Neural crest cell (in vitro differentiated cells): ENCODE measurements at places on chromosomes 16 and 17.

GRCh38 chr17:50482516-50482915 is 3.9 kb downstream of the RSAD1 start:
- DNase-seq, result peak; percentile 81

DNA sequence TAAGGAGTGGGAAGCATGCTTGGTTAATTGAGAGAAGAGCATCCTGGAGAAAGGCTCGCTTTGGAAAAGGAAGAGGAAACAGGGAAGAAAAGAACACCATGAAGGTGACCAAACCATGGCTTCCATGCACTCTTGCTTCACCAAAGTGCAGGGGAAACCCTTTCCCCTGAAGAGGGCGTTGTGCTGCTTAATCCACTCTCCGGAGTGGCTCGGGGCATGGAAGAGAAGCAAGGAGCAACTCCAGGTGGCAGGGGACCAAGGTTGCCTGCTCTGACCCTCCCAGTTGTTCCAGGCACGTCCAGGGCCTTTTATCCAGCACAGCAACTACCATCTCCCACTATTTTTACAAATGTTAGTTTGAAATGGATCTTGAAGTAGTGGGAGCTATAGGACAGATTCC is 108.1 kb downstream of the STX8 start:
- no peak for DNase-seq

GRCh38 chr16:31508706-31509195 is 560 bp upstream of the RUSF1 start:
- no peak for DNase-seq

DNA sequence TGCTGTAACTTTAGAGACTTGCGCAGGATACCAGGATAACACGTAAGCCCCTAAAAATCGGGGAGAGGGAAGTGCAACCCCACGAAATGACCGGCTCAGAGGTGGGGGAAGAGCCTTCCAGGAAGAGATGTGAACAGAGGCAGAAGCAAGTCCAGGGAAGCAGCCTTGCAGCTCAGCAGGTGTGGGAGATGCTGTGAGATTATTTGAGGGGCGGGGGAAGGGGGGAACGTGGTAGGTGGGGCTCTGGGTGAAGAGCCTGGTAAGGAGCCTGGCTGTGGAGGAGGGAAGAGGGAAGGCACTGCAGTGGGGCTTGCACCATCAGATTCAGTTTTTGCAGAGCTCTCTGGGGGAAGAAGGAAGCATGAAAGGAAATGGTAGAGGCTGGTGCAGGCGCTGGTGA is 95.4 kb upstream of the CACNG5 start:
- DNase-seq, result no peak

GRCh38 chr17:50582741-50583140 is 22.2 kb downstream of the CACNA1G start:
- no peak for DNase-seq

DNA sequence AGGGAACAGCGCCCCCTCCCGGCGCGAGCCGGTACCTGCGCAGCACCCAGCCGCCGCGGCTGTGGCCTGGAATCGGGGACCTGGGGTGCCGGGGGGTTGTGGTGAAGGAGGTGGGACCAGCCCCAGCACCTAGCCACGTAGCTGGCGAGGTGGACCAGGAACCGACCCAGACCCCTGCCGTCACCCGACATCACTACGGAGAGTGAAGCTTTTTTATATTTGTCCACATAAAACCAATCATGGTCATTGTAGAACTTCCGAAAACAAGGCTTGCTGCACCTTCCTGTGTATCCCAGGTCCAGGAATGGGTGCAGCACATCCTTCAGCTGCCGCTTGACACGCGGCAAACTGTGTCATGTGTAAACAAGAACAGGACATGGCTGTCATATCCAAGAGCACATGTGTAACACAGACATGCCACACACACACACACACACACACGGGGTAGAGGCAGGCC is 1.3 kb downstream of the HBQ1 start:
- DNase-seq, result no peak

GRCh38 chr16:15829460-15829859 is 27.4 kb downstream of the MYH11 start:
- no peak for DNase-seq

GRCh38 chr16:84553873-84554399 is 49.5 kb upstream of the MEAK7 start:
- no peak for DNase-seq

DNA sequence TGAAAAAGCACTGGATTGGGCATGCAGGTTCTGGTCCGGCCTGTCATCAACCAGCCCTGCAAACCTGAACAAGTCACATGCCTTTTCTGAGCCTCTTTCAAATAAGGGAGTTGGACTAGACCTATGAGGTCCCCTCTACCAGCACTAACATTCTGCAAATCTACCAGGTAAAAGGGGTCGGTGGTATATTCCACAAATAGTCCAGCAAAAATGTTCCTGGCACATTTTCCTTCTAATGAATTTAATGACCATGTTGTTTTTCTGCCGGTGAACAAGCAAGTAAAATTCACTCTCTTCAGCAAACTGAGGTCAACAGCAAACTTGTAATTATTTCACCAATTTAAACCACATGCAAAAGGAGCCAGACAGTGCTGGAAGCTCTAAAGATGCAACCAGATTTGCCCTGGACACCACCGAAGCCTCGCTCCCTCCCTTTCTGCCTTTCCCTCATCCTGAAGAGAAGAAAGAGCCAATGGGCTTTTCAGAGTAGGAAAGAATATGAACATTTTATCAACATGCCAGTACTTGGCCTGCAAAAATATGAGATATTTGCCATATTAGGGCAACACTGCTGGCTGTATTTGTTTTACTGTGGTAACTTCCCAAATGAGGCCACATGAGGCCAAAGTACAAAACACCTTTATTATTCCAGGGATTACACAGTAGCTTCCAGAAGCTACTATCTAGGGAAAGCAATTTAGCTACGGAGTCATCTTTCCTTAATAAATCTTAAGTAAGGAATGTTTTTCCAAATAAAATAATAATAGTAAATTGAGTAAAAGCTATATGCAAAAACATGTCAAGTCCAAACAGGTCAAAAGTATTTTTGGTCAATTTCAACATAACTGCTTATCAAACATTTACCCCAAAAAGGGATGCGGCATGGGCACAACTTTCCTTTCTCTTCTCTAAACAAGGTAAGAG is 45.0 kb downstream of the USP31 start:
- no peak for DNase-seq

DNA sequence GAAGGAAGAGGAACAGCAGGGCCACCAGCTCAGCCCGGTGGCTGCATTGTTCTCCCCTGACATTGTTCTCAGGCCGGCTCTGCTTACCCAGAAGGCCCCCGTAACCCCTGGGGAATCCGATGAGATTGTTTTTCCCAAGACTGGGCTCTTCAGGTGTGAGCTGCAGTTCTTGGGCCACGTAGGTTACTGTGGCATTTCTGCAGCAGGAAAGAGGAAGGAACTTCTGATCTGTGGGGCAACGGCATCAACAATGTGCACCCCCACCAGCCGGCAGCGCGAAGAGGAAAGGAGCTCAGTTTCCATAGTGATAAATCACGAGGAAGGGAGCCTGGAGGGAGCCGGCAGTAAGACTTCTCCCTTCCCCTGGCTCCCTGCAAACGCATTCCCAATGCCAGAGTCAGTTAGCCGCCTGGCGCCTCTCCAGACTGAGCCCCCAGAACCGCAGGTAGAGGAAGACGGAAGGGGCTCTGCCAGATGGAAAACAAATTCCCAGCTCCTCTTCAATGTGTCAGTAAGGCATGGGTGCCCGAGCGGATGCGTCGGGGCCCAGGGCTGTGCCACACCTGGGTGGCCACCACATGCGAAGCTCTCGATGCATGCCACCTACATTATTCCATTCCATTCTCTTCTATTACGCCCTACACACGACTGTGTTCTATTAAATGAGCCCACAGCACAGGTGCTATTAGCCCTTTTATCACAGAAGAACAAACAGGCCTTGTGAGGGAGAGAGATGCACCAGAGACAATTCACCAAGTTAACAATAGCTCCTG is 21.5 kb upstream of the PECAM1 start:
- DNase-seq, result peak; percentile 19

GRCh38 chr17:41901646-41902045 is 17.1 kb downstream of the ACLY start:
- DNase-seq, result no peak

DNA sequence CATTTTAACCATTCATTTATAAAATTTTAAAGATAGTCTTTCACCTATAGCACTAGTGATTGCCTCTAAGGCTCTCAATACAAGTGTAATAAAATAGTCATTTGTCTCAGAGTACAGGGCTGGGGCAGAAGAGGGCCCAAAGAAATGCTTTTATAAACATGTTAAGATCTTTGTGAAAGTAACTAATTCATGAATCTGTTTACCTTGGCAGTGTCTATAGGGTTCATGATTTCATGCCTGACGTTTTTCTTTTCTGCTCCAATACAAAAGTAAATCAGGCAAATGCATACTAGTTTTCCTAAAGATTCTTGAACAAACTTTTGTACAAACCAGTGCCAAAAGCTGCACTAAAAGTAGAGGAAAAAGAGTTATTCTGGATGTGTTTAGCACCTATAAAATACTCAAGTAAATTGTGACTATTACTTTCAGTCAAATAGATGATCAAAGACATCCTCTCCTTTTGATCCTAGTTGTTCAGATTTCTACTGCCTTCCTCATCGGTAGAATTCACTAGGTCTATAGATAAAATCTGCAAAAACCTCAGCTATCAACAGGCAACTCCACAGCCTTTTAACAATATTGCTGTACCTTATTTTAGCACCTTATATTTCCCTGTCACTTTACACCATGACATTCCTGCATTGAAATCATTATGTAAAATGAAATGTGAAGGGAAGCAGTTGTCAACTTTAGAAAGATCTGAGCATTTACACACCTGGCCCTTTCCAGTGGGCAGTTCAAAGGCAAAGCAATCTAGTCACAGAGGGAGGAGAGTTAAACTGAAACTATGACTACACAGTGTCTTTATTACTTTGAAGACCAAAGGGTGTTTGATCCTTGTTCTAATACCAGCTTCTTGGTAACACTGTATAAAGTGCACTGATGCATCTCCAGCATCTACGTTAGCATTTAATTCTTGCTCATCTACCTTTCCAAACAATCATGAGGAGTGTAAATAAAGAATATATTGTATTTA is 100.0 kb upstream of the MED13 start:
- no peak for DNase-seq
